SW480 (cell line): ENCODE measurements at places on chromosomes 1 and 21.

GRCh38 chr1:168287237-168287664 is 6.6 kb downstream of the TBX19 start:
- no peak for DNase-seq

DNA sequence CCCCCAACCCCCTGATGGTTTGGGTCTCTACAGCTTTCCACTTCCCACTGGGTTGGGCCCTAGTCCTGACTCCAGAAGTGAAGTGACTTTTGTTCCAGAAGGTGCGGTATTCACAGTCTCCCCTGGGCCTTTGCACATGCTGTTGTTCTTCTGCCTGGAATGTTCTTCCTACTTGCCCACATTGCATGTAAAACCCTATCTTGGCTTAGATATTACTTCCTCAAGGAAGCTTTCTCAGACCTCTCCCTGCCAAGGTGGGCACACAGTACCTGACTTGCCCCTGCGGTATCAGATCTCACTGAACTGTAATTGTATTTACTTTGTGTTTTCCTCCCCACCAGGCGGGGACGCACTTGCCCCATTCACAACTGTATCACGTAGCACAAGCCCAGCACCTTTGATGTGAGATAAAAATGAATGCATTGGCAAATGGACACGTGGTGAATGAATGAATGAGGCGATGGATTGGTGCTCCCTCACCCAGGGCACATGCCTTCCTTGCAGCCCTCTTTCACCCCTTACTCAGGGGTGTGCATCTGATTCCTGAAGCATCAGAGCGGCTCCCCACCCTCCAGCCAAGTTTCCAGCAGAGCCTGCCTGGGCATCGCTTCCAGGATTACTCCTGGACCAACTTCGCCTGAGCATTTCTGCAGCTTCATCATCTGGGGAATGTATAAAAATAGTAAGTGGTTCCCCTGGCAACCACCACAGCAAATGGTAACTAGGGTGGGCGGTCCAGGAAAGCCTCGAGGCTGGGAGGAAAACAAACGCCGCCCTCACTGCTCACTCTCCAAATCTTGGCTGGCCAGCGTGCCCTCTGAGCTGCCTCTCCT is 19.8 kb downstream of the NENF start:
- no peak for DNase-seq

GRCh38 chr1:26288311-26288941 is 8.5 kb downstream of the SH3BGRL3 start:
- no peak for DNase-seq

DNA sequence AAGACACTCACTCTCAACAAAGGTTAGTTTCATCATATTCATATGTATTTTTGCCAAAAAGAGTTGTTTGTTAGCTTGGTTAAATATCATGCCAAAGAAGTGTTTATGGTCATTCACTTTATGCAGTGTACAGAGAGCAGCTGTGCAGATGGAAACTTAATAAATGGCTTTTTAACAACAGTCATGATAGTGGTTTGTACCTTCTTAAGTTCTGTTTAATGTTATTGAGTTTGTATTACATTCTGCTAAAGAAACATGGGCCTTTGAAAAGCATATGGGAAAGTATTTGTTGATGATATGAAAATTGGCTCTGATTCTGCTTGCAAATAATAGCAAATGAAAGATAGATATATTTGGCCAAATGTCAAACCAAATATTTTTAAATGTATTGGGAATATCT is 607.3 kb downstream of the NCAM2 start:
- DNase-seq = no peak

DNA sequence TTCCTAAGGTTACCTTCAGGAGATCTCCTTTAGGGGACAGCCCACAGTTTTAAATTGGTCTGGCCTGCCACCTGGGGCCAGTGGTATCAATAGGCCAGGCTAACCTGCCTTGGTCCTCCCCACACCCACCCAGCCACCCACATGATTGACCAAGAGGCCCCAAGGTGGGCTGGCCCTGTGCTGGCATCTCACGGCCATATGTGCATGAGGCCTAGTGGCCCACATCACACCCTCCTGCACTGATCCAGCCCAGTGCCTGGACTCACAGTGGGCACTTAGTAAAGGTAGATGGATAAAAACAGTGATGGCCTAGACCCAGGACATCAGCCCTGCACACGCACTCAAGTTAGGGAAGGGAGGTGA is 82.0 kb downstream of the DMRTB1 start:
- DNase-seq = no peak

DNA sequence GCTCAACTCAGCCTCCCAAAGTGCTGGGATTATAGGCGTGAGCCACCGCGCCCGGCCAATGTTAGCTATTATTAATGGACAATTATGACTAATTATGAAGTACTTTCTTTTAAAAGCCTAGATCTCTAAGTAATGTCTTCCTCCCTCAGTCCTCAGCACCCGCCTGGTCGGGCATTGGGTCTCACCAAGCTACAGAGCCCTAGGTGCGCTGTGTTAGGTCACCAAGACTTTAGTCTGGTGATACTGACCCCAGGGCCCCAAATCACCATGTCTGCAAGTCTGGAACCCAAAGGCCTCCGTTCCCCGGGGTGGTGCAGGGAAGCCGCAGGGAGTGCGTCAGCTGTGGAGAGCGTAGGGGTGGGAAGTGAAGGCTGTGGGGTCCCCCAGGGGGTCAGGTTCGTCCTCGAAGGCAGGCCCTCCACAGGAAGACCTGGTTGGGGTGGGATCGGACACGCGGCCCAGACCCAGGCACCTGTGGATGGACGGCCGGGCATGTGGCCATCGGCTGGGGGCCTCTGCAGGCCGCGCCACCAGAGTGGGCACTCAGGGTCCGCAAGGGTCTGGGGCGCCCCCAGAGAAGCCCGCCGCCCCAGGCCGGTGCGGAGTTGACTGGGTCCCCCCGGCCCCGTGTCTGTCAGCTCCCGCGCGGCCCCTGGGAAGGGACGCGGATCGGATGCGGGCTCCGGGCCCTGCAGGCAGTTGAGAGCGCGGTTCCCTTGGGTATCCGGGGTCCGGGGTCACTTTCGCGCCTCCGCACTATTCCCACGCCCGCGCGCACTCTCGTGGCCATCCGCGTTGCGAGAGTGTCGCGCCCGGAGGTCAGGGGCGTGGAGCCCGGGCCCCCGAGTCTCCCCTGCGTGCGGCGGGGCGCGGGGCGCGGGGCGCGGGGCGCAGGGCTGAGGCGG is 710 bp upstream of the PDXK start:
- DNase-seq = no peak

DNA sequence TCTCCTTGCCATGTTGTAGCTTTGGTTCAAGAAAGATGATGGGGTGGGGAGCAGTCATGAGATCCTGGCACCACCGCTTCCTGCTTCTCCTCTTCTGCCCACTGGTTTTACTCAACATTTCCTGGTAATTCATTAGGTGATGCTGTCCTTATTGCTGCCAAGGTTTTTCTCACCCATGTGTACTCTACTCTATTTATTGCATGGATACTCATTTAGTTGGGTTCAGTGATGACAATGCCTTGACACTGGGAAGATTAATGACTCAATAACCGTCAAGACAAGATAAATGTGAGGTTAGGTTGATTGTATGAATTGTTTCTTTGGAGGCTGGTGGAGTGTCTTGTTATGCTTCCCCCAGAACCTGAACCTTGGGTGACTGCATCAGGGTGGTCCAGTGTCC is 484.2 kb downstream of the SIPA1L2 start:
- DNase-seq = no peak

GRCh38 chr1:246492611-246493245 is 14.4 kb downstream of the SMYD3 start:
- DNase-seq = peak; percentile 72

DNA sequence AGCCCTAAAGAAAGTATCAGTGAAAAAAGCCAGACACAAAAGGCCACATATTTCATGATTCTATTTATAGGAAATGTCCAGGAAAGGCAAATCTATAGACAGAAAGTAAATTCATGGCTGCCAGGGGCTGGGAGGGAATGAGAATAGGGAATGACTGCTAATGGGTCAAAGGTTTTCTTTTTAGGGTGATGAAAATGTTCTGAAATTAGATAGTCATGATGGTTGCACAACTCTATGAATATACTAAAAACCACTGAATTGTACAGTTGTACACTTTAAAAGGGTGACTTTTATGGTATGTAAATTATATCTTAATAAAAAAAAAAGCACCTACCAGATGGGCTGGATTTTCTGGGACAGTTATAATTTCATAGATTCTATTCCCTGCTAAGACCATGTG is 114.8 kb downstream of the CNIH3 start:
- DNase-seq = no peak

GRCh38 chr1:243251539-243251938 is 3.5 kb downstream of the CEP170 start:
- no peak for DNase-seq

DNA sequence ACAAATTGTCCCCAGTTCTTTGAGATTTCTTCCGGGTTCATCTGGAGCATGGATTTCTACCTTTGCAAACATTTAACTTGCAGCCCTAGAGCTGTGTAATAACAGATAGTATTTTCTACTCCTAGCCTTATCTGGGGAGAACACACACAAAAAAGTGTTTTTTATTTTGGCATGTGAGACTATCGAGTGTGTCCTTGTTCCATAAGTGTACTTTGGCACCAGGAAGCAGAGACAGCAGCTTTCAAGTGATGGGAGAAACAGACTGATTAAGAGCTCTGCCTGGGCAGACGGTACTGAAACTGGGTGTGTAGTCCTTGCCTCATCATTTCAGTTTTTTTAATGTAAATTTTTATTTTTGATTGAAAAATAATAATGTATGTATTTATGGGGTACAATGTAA is 297.4 kb downstream of the ST6GALNAC3 start:
- no peak for DNase-seq

GRCh38 chr1:22689505-22689904 is 21.1 kb upstream of the EPHB2 start:
- peak; percentile 95 for DNase-seq

DNA sequence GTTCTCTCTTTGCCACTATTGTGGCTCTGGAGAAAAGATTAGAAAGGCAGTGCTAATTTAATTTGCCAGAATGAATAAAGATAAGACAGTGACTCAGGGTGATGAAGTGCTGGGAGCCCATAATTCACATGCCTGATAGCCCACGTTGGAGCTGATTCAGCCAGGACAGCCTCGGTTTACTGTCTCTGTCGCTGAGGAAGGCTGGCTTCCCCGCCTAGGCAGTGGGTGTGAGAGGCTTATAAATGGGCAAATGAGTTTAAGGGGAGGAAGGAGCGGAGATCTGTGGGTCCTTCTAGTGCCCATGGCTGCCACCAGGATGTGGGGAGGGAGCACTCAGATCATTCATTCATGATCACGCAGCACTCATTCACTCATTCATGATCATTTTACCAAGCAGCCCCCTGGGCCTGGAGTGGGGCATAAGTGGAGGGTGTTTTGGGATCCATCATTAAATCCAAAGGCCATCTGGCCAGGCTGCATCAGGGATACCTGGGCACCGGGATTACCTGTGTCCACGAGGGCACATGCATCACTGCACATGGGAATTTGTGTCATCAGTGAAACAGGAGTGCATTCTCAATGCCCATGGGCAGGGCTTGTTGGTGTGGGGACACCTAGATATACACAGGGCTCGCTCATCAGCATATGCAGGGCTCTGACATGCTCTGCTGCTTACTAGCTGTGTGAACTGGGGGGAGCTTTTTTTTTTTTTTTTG is 315.4 kb downstream of the MATN1 start:
- no peak for DNase-seq

GRCh38 chr1:44044071-44044801 is 13.0 kb upstream of the SLC6A9 start:
- no peak for DNase-seq

DNA sequence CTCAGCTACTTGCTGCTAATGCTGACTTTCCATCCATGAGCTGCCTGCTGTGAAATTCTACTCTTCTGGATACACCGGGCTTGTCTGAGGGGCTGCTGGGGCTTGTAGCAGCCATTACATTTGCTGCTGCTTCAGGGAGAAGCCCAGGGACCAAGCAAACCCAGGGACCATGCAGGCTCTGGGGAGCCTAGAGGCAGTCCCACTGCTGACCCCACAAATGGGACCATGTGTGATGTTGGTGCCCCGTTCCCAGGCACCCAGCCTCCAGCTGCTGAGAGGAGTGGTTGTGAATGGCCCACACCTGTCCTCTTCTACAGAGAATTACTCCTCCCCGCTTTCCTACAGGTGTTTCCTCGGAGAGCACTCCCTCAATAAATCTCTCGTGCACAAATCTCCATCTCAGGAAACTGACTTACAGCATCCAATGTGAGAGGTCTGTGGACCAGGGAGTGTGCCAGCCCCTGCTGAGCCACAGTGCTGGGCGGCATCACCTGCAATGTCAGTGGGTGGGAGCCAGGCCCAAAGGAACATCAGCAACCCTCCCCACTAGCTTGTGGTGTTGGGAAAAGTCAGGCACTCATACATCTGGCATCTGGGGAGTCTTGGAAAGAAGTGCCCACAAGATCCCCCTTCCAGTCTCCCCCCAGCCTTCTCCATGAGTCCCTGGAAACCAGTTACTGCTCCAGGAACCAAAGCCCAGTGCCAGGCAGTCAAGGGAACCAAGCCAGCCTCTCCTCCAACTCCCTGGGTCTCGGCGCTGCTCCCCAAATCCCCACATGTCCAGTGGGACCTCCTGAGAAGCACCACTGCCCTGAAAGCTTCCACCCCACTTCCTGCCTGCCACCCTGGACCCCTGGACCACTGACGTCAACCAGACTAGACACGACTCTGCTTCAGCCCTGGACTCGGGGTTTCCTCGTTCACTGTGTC is 65.1 kb downstream of the TCP10L start:
- no peak for DNase-seq

GRCh38 chr1:223783676-223784075 is 62.1 kb downstream of the TP53BP2 start:
- DNase-seq = no peak

GRCh38 chr1:243316366-243316989 is 60.6 kb downstream of the SDCCAG8 start:
- DNase-seq = no peak

DNA sequence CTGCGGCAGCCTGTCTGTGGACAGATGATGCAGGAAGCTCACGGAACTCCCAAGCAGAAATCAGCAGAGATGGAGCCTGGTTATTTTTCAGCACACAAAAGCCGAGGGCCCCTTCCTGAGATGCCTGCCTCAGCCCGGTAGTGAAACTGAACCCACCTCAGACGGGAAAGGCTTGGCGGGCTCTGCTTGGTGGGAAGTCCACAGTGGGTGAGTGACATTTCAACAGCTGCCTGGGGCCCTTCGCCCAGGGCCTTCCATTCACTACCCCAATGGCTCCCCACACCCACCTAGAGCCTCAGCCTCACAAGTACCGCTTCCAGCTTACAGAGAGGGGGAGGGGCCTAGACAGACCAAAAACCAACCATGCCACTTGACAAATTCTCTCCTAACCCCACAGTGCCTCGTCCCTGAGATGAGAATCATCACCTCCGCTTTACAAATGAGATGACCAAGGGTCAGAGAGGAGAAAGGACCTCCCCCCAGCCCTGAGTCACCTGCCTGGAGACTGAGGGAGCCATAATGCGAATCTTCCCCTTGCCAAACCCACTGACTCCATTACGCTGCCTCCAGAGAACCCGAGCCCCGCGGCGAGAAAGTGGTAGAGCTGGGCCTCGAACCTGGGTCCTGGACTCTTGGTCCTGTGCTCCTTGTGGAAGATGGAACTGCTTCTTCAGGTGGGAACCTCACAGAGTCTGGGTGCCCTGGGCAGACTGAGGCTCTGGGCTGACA is 3.4 kb upstream of the ECE1 start:
- no peak for DNase-seq

GRCh38 chr1:161720422-161720821 is 922 bp upstream of the FCRLB start:
- DNase-seq = no peak
